ENCODE measurements at places on chromosomes 3 and 15.

DNA sequence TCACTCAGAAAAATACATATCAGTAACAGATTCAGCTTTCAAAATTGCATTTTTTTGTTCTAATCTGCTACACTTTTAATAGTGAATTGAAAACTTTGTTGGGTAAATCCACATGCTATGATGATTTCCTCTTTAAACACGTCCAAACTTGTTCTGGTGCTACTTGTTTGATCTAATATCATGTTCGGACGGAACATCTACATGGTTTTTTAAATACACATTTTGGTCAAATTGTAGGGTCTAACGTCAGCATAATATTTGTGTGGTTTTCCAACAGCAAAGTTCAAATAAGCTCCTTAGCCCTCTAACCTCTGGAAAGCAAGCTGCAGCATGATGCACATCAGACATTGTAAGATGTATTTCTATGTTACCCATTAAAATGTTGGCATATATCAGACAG lies 98.5 kb upstream of the OSTN start:
- DNase-seq, result no peak

DNA sequence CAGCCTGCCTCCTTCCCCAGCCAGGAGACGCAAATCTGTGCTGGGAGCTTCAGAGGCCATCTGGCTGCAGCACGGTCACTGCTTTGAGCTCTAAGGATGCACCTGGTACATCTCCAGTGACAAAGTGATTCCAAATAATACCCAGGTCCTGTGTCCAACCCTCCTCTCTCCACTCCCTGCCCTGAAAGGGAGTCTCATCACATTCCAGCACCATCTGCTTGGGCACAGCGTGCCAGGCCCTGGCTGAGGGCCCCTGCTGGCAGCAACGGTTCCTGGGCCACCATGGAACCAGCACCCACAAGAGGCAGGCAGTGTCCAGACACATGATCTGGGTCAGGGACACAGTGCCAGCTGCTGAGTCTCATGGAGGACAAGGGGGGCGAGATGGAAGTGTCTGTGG lies 81.3 kb downstream of the MTHFS start:
- DNase-seq, result no peak

GRCh38 chr3:11140030-11140712 lies 14.1 kb upstream of the HRH1 start:
- no peak for DNase-seq

DNA sequence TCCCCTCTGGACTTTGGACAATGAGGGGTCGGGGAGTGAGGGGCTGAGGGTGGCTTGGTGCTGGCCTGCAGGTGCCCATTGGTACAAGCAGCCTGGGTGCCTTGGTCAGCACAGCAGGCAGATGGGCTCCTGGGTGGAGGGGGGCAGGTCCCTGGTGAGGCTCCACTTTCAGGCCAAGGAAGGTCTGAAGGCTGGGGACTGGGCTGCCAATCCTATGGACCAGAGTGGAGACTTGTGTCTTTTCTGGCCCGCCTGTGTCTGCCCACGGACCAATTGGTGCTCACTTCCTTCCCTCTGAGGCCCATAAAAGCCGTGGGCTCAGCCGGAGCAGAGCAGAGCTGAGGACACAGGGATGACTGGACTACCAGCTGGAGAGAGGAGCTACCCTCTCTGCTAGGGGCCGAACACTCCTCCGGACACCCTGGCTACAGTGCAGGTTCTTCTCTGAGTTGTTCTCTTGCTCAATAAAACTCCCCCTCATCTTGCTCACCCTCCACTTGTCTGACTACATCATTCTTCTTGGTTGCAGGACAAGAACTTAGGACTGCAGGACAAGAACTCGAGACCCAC lies 31.9 kb upstream of the IREB2 start:
- no peak for DNase-seq

DNA sequence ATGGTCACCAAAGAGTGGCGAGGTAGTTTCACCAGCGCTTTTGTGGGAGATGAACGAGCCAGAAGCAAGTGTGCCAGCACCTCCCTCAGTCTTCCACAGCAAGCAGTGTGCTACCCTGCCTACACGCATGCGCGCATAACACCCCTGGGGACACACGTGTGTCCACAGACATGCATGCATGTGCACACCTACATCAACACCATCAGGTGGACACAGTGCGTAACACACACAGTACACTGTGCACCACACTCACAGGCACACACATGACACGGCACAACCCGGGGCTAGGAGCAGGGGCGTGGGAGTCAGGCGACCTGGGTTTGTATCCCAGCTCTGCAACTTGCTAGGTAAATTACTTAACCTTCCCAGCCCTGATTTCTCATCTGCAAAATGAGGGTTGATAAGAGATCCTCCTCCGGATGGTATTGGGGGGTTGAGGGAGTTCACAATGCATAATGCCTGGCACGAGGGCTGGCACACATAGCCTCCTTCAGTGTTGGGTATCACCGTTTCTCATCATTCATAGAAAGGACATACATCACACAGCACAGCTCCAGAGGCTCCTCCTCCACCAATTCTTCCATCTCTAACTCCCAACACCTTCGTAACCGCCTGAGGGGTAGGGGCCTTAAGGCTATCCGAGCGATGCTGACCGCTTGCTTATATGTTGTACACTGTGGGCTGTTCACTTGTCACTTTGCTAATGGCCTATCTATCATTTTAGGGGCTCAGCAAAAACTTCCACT lies 174.9 kb downstream of the SMAD6 start:
- no peak for DNase-seq

DNA sequence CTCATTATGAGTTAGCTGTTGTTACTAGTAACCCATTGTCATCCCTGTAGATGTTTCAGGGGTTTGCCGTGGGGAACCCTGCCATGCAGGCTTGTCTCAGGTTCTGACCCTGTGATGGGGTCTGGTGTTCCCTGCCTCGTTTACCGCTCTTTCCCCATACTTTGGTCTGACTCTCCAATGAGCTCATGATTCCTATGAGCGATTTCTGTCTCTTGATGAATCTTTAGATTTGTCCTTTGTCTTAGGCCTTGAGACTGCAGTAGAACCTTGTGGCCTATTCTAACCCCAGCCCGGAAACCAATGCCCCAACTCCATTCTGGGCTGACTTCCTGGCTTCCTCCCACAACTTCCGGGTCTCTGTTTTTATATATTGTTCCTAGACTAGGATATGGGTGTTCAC lies 11.3 kb upstream of the IQGAP1 start:
- no peak for DNase-seq

DNA sequence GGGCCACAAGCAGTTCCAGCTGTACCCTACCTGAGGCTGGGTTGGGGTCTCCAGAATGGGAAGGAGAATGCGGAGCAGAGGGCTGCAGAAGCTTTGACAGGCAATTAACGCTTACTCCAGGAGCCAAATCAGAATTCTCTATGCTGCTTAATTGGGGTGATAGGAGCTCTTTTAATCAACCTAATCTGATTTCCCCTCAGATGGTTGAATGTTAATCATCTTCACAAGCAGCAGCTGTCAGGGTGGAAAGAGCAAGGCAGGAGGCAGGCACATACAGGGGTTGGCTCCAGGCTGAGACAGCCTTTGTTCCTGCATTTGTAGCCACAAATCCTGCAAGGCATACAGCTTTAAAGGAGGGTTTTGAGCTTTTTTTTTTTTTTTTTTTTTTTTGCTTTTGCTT lies 2.6 kb downstream of the CILP start:
- DNase-seq, result no peak

DNA sequence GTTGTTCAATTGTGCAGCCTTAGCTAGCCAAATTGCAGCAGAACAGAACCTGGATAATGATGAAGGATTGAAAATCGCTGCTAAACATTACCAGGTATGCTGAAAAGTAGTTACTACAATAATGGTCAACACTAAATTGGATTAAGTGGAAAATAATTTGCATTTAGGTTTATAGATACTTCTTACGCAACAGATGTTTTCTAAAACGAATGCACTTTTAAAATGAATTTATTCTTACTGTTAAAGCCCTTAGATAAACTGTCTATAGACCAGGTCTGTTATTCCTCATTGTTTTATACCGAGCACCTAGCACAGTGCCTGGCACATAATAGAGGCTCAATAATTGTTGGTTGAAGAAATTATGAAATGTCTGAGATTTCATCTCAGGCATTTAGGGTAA lies 23.6 kb downstream of the PDCD6IP start:
- no peak for DNase-seq

DNA sequence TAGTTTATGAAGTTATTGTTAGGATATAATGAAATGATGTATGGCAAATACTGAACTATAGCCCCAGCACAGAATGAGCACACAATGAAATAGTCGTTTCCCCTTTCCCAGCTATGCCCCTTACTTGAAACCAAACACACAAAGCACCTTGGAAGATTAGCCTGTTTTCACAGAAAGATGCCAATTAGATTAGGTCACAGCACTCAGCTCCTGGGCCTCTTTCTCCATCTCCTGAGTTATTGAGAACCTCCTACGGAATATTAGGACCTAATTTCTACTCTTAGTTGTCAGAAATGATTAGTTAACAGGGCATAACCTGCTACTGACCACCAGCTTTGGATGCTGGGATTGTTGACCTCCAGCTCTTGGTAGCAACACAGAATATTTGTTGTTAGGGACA lies 269.4 kb upstream of the ROPN1 start:
- DNase-seq, result no peak

DNA sequence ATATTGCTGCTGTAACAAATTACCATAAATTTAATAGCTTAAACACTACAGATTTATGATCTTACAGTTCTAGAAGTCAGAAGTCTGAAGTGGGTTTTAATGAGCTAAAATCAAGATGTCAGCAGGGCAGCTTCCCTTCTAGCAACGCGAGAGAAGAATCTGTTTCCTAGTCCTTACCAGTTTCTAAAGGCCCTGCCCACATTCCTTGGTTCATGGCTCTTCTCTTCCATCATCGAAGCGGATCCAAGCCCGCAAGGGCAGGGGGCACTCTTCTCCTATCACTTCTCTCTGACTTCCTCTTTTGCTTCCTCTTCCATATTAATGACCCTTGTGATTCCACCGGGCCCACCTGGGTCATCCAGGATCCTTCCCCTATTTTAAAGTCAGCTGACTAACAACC lies 16.1 kb downstream of the MINDY4B start:
- no peak for DNase-seq

DNA sequence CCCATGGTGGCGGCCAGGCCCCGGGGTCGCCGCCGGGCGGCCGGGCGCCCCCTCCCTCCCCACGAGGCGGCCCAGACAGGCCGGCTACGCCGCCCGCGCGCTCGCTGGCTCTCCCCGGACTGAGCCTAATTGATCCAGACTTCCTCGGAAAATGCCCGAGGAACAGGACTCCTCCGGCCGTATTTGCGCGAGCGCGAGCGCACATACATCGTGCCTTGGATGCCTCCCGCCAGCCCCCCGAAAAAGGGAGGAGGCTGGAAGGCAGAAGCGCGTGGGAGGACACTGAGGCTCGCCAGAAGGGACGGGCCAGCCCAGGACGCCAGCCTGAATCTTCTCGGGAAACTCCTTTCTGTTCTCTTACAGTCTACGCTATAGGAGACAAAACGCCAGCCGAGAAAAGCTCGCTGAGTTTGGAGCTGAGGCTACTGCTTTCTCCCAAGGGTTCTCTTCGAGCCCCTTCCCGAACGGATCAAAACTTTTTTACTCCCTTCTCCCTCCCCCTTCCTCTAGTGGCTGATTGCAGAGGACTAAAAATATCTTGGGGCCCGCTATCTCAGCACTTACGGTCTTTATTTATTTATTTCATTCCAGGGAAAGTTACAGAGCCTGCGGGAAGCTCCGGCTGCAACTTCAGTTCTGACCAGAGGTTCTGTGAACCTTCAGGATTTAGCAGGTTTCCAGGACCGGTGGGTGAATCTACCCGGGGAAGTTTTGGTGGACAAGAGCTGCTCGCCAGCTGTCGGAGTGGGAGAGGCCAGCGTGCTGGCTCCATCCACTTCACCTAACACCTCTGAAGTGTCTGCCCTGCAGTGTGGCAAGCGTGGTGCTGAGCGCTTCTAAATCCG lies at the start of gene PDZRN3:
PDZRN3 (minus strand) TSS at position 121 of the 845 bp plus-strand sequence.
- DNase-seq, result no peak

DNA sequence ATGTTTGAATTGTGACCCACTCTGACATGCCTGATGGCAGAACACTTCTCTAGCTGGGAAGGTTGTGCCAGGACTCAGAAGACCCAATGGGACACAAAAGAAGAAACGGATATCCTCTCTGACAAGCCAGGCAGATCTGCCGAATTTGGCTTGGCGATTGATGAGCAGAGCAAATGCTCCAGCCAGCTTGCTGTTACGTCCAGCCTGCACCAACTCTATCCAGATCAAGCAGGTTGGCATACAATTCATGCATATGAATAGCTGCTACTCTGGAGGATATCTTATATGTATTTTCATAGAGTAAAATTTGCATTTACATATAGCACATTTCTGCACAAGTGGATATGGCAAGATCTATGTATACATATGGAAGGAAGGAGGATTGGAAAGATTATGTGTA lies 102.8 kb downstream of the PEX5L start:
- DNase-seq, result no peak

DNA sequence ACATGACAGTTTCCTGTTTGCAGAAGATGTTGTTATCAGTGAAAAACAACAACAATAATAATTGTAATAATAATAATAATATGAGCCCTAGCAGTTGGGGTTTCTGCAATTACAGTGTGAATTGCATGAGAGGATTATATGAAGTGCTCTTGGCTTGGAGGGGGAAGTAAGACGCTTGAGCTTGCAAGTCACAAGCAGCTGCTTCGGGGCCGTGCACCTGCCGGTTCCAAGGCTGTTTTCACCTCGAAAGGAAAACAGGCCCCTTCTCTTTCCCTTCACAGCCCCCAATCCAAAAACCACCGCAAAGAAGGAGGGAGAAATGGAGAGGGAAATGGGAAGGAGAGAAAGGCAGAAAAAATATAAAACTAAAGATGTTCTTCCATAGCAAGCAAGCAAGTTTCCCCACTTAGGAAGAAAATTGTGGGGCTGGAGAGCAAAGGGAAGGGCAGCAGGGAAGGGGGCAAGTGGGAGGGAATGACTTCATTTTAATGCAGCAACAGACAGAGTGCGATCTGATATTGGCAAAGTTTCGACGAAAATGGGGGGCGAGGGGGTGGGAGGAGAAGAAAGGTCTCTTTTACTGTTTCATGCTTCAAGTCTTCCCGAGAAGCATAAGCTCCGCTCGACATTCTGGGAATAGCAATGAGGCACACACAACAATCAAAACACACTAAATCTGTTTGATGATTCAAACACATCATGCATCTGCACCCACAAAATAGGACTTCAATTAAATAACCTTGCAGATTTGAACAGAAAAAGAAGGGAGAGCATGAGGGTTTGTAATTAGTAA lies 284.2 kb upstream of the ATP11B start:
- DNase-seq, result peak; percentile 99

- DNase-seq, result no peak
These were observed 761 bp upstream of the GRIP2 start for GRCh38 chr3:14540821-14541385.

- DNase-seq, result no peak
These were observed 75.9 kb upstream of the RNU6-1 start for GRCh38 chr15:67915461-67916374.

DNA sequence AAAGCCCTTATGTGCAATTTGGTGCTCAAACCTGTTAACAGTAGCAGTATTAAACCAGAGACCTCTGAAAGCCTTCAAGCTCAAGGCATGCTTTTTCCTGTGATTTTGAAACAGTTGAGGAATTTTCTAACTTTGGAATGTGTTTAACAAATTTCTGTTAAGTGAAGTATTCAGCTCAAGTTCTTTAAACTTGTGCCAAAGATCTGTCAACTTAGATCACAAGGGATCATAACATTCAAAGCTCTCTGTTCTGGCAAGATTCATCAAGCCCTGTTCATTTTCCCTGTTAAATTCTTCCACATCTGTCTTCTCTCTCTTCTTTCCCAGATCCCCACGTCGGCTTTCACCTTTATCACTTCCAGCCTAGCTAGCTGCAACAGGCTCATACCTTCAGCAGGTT lies 28.8 kb upstream of the RYK start:
- DNase-seq, result no peak

Measured in DMS79 (cell line).